ENCODE measurements at places on chromosomes 16 and 17.

GRCh38 chr17:13598353-13599167, 3.2 kb downstream of the HS3ST3A1 start:
- no peak for DNase-seq

DNA sequence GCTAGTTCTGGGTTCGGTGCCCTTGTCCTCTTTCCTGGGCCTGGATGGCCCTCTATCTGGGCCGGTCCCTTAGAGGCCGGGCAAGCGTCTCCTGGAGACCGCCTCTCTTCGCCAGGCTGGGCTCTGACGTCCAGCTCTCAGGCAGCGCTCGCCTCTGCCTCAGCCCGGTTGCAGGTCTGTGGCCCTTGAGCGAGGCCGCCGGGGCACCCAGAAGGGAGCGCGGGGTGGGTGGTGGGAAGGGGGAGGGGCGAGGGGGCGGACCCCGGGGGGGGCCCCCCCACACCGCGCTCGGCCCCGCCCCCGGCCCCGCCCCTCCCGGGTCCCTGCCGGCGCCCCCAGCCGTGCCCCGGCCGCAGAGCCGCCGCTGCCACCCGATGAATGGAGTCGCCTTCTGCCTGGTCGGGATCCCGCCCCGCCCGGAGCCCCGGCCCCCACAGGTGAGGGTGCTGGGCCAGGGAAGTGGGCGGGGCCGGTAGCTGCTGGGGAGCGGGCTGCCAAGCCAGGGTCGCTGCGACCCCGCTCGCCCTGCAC, at the start of gene ARHGAP23:
Gene ARHGAP23, plus strand, starts transcription at position 353 of the 531 bp plus-strand sequence. Its CDS starts 22 bp downstream, at position 375.
- peak; percentile 70 for DNase-seq

DNA sequence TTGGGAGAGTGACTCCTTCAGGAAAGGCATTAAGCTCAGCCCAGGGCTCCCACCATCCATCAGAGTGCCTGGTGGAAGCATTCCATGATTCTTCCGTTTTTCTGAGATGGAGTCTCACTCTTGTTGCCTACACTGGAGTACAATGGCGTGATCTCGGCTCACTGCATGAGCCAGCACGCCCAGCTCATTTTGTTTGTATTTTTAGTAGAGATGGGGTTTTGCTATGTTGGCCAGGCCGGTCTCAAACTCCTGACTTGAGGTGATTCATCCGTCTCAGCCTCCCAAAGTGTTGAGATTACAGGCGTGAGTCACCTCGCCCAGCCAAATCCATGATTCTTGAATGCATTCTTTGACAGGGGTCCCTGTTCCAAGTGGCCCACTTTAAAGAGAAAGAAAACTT, 23.1 kb downstream of the MIS12 start:
- peak; percentile 48 for DNase-seq

- no peak for DNase-seq
Observed at GRCh38 chr16:88047462-88047861, 96.2 kb downstream of the BANP start.

DNA sequence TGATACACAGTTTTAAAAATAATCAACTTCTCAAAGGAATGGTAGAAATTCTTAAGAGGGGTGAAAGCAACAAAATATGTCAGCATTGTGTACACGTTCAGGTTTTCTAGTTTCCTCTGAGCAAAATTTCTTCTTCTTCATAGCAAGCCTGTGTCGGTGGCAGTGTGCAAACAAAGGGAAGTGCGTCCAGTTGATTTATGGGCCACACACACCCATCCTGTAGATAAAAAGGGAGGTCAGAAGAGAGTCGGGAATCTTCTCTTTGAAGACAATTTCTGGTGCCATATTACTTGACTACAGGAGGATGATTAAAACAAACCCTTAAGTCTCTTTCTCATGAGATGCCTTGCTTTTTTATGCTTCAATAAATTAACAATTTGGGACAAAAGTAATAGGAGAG, 484.1 kb upstream of the SALL1 start:
- DNase-seq: no peak

DNA sequence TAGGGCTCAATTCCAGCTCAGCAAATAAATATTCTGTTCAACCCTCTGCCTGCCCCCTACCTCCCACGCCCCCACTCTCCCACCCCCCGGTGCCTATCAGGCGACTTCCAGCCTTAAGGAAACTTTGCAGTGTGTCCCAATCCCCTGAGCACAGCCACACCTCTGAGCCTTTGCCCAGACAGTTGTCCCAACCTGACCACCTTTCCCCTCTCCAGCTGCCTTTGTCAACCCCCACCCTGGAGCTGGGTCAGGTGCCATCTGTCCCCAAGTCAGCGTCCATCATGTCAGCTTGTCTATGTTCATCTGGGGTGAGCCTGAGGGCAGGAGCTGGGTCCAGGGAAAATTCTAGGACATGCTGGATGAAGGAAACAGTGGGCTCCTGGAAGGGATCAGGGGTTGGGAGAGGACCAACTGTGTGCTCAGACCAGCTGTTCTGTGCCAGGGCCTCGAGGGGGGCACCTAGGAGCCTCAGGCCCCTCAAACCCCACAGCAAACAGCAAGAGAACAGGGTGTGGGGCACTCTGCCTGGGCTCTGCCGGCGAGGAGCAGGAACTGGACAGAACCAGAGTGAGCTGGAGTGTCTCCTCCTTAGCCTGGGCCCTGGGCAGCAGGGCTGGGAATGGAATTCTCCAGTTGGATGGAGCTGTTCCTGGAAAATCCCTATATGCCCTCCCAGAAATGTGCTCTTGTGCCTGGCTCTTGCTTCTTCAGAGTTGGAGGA, 17.8 kb downstream of the CDH16 start:
- DNase-seq: no peak

DNA sequence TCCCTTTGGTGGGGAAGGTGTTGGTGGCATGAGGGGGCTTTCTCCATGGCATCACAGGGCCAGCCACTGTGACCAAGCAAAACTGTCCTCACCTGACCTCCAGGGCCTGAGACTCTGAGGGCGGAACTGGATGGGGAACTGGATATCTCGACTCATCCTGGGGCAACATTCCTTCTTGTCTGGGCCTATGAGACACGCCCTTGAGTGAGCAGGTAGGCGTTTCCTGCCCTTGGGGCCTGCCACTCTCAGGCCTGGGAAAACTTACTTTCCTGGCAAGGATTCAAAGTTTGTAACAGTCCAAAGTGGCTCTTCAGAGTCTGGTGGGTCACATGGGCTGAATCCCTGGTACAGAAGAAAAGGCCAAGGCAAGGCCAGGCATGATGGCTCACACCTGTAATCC, 9.6 kb downstream of the MT1X start:
- no peak for DNase-seq

DNA sequence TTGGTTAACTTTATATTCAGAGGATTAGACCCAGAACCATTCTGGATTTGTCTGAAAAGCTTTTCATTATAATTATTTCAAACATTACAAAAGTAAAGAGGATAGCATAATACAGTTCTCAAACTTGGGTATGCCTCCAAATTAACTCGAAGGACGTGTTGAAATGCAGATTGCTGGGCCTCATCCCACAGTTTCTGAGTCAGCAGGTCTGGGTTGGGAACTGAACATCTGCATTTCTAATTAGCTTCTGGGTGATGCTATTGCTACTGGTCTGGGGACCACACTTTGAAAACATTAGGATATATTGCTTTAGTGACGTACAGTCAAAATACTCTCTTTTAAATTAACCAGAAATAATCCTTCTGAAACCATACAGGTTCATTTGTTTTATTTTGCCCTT, 10.0 kb downstream of the TPPP3 start:
- DNase-seq: no peak

- DNase-seq: no peak
Observed at GRCh38 chr16:64615630-64616280, 506.1 kb downstream of the CDH11 start.

DNA sequence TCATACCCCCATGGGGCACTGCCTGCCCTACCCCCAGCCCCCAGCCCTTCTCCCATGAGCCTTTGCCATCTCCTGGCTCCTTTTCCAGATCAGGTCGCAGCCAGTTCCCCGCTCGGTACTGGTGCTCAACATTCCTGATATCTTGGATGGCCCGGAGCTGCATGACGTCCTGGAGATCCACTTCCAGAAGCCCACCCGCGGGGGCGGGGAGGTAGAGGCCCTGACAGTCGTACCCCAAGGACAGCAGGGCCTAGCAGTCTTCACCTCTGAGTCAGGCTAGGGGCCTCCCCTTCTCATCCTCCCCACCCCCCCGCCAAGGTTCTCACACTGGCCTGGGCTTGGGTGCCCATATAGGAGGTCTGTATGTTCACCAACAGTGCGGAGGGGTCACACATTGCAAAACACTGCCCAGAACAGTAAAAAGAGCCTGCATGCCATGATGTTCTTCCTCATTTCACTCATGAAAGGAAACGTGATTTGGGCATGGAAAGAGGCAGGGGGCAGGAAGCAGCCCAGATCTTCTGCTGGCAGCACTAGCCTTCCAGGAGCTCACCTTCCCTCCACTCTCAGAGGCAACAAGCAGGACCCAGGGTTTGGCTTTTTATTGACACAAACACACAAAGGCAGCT, 7.5 kb downstream of the IFI35 start:
- DNase-seq: no peak

- DNase-seq: no peak
Observed at GRCh38 chr17:81854974-81855774, 5.2 kb downstream of the P4HB start.

DNA sequence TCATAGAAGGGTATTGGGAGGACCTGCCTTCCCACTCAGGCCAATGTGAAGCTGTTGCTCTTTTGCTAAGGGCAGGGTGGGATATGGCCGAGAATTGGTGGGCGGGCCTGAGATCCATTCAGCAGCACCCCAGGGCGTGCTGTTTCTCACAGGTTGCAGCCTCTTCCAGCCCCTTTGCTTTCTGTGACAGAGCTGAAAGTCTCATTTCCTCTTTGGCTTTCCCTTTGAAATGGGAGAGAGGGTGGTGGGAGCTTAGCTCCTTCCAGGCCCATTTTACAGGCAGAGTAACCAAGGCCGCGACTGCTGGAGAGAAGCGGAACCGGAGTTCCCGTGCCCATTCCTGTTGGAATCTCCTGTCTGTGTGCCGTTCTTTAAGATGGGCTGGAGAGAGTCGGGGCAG, 183.0 kb downstream of the RAB11FIP4 start:
- no peak for DNase-seq

- no peak for DNase-seq
Observed at GRCh38 chr16:442976-443375, 17.5 kb downstream of the RAB11FIP3 start.

- DNase-seq: no peak
Observed at GRCh38 chr16:89953671-89954406, 5.3 kb downstream of the DEF8 start.

GRCh38 chr16:49460786-49461470, 87.3 kb downstream of the C16orf78 start:
- no peak for DNase-seq

GRCh38 chr16:21584817-21585216, 14.6 kb upstream of the METTL9 start:
- no peak for DNase-seq

- DNase-seq: no peak
Observed at GRCh38 chr17:67836205-67836987, 11.1 kb downstream of the BPTF start.

- no peak for DNase-seq
Observed at GRCh38 chr17:45908935-45909334, 14.6 kb downstream of the MAPT start.

GRCh38 chr17:66326476-66327047, 24.1 kb downstream of the PRKCA start:
- no peak for DNase-seq

GRCh38 chr16:2857451-2858244, at the start of gene PRSS22:
TSS of gene PRSS22 (minus strand) at chr16:2858170. CDS start at chr16:2858104, 66 bp downstream.
- no peak for DNase-seq

DNA sequence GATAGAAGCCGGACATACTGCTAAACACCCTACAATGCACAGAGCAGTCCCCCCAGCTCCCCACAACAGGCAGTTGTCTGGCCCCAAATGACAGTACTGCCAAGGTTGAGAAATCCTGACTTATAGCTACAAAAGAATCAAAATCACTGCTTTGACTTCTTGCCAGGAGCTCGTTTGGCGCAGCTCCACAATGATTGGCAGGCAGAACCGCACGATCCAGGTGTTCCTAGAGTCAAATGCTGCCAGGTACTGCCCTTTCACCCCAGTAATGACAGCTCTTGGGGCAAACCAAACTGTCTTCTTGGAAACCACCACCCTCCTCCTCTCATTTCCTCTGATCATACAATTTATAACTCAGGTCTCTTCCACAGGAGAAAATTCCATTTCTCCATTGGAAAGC, 2.2 kb upstream of the TMC5 start:
- DNase-seq: no peak

- no peak for DNase-seq
Observed at GRCh38 chr16:1244881-1245280, 4.4 kb downstream of the TPSAB1 start.

DNA sequence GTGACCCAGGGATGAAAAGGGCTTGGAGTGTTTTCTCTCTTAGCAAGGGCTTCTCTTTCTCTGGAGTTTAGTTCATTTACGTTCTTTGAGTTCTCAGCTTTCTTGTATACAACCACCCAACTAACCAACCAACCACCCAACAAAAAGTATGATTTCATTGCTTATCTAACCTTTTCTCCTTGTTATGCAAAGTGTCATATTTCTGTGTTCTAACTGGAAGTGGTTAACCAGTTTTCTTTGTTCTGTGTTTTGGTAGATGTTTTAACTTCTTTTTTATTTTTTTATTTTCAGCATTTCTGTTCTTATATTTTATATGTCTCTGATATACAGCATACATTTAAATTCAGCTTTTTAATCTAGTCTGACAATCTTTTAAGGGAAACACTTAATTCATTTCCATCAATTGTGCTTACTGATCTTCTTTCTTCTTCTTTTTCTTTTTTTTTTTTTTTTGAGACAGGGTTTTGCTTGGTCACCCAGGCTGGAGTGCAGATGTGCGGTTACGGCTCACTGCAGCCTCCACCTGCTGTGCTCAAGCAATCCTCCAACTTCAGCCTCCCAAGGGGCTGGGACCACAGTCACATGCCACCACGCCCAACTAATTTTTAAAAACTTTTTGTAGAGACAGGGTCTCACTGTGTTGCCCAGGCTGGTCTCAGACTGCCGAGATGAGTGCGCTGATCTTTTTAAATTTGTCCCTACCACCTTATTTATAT, 29.6 kb downstream of the NLK start:
- no peak for DNase-seq

- no peak for DNase-seq
Observed at GRCh38 chr17:5558815-5559785, 25.2 kb downstream of the NLRP1 start.

DNA sequence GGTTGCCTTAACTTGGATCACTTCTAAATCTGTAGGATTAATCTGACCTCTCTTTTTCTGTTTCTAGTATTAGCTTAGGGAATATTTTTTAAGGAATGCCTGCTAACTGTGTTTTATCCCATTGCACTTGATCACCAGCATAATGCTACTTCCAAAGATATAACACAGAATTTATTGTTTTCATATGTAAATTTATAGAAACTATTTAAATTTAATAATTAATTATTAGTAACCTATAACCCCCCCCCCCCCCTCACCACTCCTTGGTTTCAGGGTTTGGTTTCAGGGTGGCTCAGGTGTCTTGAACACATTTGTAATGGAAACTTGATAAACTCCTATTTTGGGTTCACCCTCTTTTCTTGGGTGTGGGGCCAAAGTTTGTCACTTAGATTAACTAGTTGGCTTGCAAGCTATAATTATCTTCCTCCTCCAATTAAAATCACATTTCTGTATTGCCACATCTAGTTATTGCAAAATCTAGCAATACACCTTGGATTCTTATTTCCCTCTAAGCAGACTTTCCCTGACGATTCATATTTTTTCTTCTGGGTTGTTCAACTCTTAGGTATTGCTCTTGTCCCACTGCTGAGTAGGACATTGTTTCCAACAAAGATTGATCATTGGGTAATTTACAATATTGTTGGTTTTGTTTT, 18.3 kb downstream of the KRT12 start:
- DNase-seq: no peak

All from T1000 (cell line).